ENCODE measurements at places on chromosomes 13 and 19.

DNA sequence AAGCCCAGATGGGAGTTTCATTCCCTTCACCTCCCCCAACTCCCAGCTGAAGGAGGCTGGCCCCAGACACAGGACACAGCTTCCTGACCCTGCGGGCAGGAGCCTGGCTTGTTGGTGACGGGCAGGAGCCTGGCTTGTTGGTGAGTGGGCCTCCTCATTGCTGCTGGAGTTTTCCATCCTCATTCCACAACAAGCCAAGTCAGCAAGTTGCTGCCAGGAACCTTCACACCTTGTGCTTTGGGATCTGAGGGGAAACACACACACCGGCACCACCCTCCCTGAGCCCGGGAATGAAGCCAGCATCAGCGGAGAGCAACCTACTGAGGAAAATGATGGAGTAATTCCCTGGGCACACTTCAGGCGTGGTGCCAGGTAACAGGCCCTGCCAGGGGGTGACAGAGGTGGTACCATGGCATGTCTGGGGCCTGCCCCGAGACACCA, 74.9 kb downstream of the ALOX5AP start:
- no peak for DNase-seq

GRCh38 chr13:64414381-64414780, 2815.8 kb downstream of the PCDH9 start:
- DNase-seq, result no peak

- no peak for DNase-seq
Observed at GRCh38 chr13:30864433-30865122, 41.5 kb upstream of the MEDAG start.

DNA sequence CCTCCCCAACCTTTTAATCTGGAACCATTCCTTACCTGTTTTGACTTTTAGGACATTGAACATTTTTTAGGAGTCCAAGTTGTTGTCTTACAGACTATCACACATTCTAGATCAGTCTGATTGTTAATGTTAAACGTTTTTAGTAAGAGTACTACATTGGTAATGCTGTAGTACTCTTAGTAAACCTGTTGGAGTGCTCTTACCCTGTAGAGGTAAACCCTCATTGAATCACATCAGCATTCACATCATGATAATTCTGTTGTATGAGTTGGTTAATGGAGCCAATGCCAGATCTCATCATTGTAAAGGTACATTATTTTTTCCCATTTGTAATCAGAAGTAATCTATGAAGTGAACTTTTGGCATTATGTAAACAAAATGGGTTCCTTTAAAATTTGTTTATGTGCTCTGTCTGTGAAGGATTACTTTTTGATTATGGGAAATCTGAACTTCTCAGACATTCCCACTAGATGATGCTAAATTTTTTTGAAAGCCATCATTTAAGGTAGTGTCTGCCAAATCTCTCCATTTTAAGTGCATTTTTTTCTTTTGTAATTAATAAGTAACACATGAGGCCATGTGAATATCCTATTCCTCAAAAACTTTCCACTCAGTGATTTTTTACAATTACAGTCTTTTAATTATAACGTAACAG, 55.2 kb downstream of the VWA8 start:
- no peak for DNase-seq

DNA sequence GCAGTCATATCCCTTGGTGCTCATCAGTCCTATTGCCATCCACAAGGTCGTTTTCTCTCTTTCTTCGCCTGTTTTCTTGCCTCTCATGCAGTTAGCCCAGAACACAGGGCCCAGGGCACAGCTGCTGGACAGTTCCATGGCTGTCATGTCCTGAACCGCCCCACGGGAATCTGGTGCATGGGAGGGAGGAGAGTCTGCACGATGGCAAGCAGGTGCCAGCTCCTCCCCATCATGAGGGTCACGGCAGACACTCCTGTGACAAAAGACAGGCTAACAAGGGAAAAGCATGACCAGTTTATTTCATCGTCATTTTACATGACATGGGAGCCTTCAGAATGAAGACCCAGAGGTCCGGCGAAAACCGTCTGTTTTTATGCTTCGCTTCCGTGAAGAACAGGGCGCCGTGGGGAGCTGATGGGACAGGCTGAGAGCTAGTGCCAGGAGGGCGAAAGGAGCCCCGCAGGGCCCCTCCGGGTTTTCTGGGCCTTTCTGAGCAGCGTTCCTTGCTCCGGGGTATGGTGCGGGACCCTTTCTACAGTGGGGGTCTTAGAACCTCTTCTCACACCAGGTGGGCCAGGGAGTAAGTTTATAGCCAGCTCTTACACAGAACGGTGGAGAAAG, 135.7 kb downstream of the STK24 start:
- DNase-seq, result no peak

- DNase-seq, result no peak
Observed at GRCh38 chr13:45821811-45822210, 29.7 kb downstream of the SIAH3 start.

DNA sequence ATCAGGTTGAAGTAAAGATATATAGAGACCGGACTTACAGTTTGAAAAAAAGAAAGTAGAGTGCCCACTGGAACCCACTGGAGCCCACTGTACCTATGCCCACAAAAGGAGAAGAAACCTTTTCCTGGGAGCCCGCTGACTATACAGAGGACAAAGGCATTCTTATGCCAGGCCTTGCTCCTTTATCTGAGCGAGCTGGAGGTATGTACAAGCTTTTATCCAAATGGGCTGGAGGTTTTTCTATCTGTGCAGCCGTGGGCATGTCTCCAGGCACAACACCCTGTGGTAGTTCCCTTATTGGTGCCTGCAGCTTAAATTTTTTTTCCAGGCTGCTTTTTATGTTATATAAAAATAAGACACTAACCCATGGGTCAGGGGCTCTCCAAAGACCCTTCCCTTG, 8.4 kb downstream of the ZNF234 start:
- DNase-seq, result no peak

GRCh38 chr13:114002771-114003321, 29.0 kb upstream of the C13orf46 start:
- no peak for DNase-seq

- no peak for DNase-seq
Observed at GRCh38 chr13:51848674-51849073, 3.7 kb upstream of the TMEM272 start.

DNA sequence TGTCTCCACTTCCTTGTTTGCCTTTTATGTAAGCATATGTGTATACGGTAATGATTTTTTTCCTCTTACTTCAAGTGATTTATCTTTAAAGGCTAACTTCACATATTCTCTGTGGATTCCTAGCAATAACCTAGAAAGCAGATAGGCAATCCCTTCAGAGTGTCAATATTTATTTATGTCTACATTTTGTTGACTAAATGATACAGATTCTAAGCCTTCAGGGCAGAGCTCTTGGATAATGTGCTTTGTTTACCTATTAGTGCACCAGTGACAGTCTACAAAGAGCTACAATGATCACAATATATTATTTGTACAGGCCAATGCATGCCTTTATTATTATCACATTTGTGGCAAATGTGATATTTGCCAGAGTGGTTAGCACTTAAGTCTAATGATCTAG, 406.2 kb downstream of the EFNB2 start:
- no peak for DNase-seq

DNA sequence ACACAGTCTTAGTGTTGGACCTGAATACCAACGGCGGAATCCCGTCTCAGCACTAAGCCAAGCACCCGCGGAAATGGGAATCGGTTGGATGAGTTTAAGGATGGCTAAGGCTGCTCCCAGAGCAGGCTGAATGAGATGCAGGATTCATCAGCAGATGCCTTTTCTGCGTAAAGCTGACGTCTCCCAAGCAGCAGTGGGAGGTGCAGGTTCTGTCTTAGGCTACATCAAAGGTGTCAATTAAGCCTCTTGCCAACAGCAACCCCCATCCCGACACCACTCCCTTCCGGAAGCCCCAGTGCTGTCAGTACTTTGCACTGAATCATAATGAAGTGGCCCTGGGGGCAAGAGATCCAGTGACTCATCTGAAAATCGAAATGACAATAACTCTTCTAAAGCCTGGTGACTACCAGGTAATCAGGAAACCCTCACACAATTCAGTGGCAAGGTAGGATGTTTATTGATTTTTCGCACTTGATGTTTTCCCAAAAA, 275.6 kb downstream of the DCLK1 start:
- peak; percentile 4 for DNase-seq

GRCh38 chr19:10812902-10813404, 23.1 kb downstream of the TMED1 start:
- DNase-seq, result peak; percentile 68

DNA sequence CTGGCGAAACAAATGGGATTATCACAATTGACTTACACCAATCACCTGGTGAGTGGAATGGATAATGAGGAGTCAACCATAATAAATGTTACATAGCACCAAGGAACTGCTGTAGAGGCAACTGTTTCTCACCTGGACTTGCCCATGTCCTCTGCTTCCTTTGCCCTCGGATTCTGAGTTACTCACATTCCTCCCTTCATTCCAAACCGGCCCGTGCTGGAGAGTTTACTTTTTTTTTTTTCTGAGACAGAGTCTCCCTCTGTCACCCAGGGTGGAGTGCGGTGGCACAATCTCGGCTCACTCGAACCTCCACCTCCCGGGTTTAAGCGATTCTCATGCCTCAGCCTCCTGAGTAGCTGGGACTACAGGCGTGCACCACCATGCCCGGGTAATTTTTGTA, 41.5 kb upstream of the TSC22D1 start:
- no peak for DNase-seq

- DNase-seq, result peak; percentile 77
Observed at GRCh38 chr19:4759388-4760284, 31.9 kb upstream of the FEM1A start.

- DNase-seq, result no peak
Observed at GRCh38 chr13:76707360-76707759, 178.8 kb downstream of the KCTD12 start.

DNA sequence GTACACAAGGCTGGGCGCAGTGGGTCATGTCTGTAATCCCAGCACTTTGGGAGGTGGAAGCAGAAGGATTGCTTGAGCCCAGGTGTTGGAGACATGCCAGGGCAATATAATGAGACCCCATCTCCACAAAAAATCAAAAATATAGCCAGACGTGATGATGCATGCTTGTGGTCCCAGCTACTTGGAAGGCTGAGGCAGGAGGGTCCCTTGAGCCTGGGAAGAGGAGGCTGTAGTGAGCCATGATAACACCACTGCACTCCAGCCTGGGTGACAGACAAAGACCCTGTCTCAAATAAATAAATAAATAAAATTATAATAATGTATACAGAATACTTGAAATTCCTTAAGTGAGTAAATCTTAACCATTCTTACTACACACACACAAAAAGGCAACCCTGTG, 127.7 kb downstream of the SPRY2 start:
- DNase-seq, result no peak

- DNase-seq, result no peak
Observed at GRCh38 chr13:95677564-95678266, 776 bp downstream of the DNAJC3 start.

- DNase-seq, result no peak
Observed at GRCh38 chr13:98285852-98286594, 109.0 kb upstream of the RNF113B start.

DNA sequence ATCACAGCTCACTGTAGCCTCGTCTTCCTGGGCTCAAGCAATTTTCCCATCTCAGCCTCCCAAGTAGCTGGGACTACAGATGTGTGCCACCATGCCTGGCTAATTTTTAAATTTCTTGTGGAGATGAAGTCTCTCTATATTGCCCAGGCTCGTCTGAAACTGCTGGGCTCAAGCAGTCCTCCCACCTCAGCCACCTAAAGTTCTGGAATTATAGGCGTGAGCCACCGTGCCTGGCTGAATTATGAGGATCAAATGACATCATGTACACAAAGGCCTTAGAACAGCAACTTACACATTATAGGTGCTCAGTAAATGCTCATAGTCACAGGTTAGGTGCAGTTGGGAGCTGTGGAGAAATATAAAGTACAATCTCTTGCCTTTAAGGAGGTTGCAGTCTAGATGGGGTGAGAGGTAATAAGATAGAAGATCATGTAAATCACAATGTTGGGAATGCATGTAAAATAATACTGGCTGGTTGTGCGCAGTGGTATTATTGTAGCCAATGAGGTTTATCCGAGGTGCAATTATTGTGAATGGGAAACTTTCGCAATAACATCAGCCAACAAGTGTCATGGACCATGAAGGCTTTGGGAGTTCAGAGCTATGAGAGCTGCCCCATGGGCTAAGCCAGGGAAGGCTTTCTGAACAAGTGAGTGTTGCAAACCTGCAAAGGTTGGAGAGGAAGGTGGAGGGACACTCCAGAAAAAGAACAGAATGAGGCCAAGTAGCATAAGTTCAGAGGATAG, 29.8 kb upstream of the CXCL17 start:
- DNase-seq, result no peak

DNA sequence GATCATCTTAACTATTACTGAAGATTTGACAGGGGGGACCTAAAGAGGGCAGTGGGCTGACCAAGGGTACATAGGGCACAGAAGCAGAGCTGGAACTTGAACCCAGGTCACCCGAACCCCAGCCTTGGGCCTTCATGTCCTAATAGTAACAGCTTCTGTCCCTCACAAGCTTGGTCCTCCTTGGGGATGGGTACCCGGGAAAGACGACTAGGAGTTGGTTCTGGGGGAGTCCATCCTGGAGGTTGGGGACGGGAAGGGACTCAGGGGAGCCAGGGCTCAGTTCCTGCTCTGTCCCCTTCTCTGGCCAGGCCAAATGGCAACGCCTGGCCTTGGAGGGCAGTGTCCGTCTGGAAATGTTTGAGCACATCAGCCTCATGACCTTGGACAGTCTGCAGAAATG, 39.6 kb upstream of the CYP4F8 start:
- no peak for DNase-seq

- no peak for DNase-seq
Observed at GRCh38 chr19:6402837-6403608, 10.1 kb upstream of the GTF2F1 start.

DNA sequence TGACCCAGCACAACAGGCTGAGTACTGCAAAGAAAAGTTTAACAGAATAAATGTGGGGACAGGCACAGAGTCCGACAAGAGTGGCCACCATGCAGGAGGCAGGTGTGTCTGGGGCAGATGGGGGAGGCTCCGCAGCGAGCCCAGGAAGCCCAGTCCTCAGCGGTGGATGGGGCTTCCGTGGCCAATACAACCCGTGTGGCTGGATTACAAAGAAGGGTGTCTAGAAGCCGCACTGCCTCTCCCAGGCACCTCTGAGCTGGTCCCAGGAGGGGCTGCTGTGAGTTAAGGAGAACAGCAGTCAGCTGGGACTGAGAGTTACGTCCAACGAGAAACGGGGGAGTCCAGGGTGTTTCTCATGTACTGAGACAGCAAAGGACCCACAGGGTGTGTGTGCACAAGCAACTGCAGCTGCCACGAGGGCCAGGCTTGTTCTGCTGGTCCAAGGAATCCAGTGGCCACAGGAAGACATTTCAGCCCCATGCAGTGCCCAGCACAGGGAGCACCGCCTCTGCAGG, 70.2 kb downstream of the SPACA7 start:
- no peak for DNase-seq

DNA sequence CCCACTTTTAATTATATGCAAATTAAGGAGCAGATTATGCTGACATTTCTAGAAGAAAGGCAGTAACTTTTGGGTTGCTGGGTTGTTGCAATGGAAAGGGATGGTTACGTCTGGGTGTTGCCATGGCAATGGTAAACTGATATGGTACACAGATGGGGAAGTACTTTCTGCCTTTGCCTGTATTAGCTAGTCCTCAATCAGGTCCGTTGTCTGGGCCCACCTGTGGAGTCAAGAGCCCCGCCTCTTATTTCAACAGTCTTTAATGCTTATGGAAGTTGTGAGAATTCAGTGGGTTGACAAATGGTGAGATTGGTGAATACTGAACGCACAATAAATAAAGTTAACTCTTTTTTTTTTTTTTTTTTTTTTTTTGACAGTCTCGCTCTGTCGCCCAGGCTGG, 30.6 kb upstream of the DPP9 start:
- DNase-seq, result no peak

GRCh38 chr19:57886046-57886445, 2.8 kb downstream of the ZNF814 start:
- no peak for DNase-seq

- no peak for DNase-seq
Observed at GRCh38 chr19:51715850-51716249, 7.9 kb downstream of the HAS1 start.

All from activated T-cell treated with anti-CD3 and anti-CD28 coated beads, Interleukin-2, amount 50 U/mL, for 72 hours (primary cell).